ENCODE measurements at places on chromosomes 4 and X.

- no peak for DNase-seq
These were observed 300.0 kb upstream of the PUDP start for GRCh38 chrX:7447801-7448499.

- no peak for DNase-seq
These were observed 14.8 kb downstream of the TBC1D1 start for GRCh38 chr4:37905533-37906169.

GRCh38 chr4:183571350-183571941, 66.6 kb downstream of the ING2 start:
- DNase-seq: no peak

- DNase-seq: peak; percentile 49
These were observed 164.9 kb downstream of the MAML3 start for GRCh38 chr4:139988863-139989765.

DNA sequence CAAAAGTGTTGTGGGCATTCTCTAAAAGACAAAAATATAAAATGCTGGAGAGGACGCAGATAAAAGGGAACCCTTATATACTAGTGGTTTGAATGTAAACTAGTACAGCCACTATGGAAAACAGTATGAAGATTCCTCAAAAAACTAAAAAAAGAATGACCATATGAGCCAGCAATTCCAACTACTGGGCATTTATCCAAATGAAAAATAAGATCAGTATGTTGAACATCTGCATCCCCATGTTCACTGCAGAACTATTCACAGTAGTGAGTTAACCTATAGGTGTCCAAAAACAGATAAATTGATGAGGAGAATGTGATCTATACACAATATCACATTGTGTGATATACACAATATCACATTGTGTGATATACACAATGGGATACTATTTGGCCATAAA, 1615.3 kb downstream of the PCDH18 start:
- DNase-seq: no peak

DNA sequence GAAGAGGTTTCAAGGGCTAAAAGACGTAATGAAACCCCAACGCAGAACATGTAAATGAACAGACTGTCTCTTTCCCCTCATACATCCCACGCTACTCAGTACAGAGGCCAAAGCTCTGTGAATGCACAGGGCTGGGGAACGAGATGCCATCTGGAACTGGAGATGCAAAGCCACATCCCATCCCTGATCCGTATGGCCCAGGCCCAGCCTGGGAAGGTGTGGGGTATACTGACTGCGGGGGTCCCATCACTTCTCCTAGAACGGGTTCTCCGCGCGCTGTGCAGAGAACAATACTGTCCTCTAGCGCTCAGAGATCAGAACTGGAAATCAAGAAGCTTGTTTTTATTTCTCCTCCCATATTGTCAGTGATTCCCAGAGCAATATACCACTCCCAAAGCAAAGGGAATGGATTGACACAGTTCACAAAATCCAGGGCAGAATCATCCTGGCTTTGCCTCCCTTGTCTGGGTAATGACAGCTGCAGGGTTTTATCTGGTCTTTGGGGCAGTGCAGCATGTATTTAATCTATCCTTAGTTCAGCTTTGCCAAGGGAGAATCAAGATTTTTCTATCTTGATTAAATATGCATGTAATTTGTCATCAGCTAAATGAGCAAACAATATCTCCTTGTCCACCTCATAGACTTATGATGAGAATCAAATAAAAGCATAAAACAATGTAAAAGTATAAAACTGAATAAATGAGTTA, 47.3 kb upstream of the TLR3 start:
- no peak for DNase-seq

- no peak for DNase-seq
These were observed 8.3 kb downstream of the HNRNPDL start for GRCh38 chr4:82421796-82422560.

DNA sequence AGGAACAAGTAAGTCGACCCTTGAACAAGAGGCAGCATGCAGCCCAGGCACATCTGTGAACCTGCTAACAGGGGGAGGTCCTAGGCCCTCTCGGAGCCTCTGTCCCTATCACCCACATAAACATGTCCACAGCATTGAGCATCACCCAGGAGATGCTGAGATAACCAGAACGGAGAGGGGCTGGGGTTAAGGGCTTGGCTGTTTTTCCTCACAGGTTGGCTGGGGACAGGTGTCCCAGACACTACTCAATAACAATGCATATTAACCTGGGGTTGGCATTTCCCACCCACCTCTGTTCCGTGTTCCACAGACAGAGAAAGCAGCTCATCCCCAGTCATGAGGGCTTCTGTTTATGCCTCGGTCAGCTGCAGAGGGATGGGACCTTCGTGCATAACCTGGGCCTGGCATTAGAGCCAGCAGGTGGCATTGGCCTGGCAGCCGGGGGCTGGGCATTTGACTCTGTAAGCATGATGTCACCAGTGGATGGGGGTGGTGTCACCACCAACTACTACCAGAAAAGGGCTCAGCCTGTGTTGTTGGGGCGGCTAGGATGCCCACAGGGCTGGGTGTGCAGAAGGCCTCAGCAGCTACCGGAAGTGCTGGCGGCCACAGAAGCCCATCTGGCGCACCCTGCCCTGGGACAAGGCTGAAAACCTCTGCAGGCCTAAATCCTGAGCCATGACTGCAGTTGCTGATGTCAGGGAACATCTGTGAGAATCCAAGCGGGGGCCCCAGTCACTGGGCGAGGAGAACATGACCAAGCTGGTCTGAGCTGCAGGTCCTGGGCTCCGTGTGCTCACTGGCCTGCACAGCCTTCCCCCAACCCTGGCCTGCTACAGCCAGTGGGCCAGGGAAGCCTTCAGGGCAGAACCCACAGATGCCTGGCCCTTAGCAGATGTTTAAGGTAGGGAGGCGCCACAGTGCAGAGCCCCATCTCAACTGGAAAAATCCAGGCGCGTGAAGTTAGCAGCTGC, 351.4 kb downstream of the NR3C2 start:
- no peak for DNase-seq

- no peak for DNase-seq
These were observed 322.7 kb downstream of the PDHA2 start for GRCh38 chr4:96162636-96163035.

GRCh38 chrX:44071847-44072551, 98.8 kb upstream of the NDP start:
- no peak for DNase-seq

GRCh38 chrX:53481816-53482465, 47.8 kb upstream of the HSD17B10 start:
- peak; percentile 31 for DNase-seq

- DNase-seq: no peak
These were observed 558.5 kb downstream of the IL15 start for GRCh38 chr4:142194905-142195304.

GRCh38 chr4:110515676-110516075, 39.7 kb downstream of the ENPEP start:
- DNase-seq: no peak

DNA sequence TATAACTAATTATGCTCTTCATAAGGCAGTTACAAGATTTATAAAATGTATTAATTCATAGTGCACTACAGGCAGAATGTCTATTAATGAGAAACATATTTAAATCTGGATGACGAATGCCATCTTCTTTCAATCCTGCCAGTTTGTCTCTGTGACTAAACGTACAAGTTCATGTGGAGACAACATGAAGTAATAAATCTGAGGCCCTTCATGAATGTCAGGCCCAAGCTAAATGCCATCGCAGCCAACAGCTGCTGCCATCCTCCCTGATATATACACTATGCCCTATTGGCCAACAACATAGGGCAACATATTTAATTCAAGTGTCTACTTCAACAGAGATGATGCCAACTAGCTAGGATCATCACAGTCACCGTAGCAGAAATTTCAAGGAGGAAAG, 43.7 kb downstream of the TSPAN5 start:
- no peak for DNase-seq

- no peak for DNase-seq
These were observed 403.0 kb downstream of the ADGRL3 start for GRCh38 chr4:61603086-61603485.

- no peak for DNase-seq
These were observed 45.0 kb upstream of the UPRT start for GRCh38 chrX:75228854-75229253.

- no peak for DNase-seq
These were observed 182.5 kb upstream of the ARX start for GRCh38 chrX:25198253-25198652.

- DNase-seq: no peak
These were observed 157.1 kb upstream of the DGKK start for GRCh38 chrX:50627696-50628095.

- no peak for DNase-seq
These were observed 154.8 kb upstream of the AGA start for GRCh38 chr4:177596991-177597390.

DNA sequence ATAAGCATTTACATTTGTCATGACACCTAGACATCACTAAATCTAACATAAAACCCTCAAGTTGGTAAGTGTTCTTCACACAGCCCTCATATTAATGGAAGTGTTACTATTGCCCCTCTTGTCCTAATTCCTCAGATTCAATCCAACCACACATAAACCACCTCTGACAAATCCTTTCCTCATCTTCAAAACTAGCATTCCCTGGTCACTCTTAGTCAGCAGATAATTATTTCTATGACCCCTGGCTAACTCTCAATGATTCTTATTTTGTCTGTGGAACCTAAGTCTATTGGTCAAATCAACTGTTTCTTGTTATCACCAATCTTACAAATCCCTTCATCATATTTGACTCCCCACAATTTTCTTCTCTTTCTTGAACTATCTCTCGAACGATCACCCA, 168.6 kb downstream of the PPP3CA start:
- no peak for DNase-seq

- DNase-seq: no peak
These were observed 42.6 kb upstream of the IL13RA2 start for GRCh38 chrX:115060013-115060412.

GRCh38 chr4:144872508-144873225, 225.3 kb downstream of the ANAPC10 start:
- no peak for DNase-seq

GRCh38 chrX:105101378-105101777, 119.1 kb downstream of the TEX13A start:
- DNase-seq: no peak

GRCh38 chr4:151835467-151835866, 74.7 kb upstream of the GATB start:
- no peak for DNase-seq

DNA sequence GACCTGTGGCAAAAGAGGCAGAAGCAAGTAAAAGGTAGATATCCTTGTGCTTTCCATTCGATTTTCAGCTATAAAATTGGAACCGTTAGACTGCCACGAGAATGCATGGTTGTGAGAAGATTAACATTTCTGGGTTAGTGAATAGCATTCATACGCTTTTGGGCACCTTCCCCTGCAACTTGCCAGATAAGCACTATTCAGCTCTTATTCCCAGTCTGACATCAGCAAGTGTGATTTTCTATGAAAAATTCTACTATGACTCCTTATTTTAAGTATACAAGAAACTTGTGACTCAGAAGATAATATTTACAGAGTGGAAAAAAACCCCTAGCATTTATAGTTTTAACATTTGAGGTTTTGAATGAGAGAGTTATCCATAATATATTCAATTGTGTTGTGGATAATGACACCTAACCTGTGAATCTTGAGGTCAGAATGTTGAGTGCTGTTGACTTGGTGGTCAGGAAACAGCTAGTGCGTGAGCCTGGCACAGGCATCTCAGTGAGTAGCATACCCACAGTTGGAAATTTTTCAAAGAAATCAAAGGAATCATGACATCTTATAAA, 3.9 kb downstream of the FGB start:
- no peak for DNase-seq

- no peak for DNase-seq
These were observed 65.4 kb downstream of the ANKRD17 start for GRCh38 chr4:73193155-73193554.

- no peak for DNase-seq
These were observed 181.1 kb upstream of the SMIM31 start for GRCh38 chr4:164572877-164573279.

GRCh38 chr4:92566269-92566668, 262.5 kb downstream of the GRID2 start:
- DNase-seq: no peak

DNA sequence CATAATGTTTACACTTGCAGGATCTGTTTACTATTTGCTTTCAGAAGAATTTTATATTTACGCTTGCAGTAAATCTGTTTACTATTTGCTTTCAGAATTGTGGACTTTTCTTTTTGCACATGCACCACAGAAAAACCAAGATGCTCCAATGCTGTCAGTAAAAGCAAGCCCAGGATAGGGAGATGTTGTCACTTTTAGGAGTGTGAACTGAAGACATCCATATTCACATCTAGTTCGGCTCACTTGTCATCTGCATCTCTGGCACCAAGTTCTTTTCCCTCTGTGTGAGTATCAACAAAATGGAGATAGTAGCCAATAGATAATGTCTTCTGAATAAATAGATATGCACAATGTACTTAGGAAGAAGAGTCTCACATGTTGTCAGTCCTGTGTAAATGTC, 109.3 kb upstream of the MXRA5 start:
- DNase-seq: no peak

DNA sequence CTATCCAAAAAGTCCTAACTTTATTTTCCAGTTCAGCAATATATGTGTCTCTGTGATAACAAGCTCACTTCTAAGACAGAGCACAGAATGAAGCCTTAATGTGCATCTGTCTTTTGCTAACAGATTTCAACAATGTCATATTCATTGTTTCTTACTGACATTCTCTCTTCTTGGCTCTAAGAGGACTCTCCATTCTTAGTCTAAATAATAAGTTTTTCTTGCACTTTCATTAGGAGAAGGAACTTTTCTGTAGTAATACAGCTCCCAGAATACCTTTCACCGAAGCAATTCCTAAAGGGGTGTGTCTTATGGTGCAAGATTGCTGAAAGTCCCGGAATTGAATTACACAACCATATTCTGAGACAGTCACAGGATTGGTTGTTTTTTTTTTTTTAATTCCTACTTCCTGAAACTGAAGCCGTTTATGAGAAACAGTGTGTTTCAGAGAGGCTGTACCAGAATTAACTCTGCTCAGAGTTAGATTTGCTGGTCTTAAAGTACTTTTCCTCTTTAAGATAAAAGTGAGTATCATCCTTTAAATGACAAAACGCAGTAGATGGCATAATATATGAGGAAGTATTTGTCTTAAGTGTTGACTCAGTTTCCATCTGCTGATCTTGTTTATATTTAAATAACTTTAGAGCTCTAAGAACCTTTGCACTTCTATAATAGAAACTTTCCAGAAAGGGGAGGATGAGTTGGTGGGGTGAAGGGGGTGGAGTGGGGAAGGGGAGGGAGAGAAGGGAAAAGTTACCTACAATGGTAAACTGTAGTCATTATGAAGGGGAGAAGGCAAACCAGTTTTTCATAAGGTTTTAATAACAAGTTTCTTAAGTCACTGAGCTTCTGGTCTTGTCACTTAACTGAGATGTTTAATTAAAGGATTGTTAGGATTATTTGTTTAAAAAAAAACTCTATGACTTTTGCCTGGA, at the start of gene ALPK1:
Gene ALPK1, plus strand, starts transcription at position 421 of the 932 bp plus-strand sequence.
- DNase-seq: no peak

- DNase-seq: no peak
These were observed 134.7 kb downstream of the PALLD start for GRCh38 chr4:168631241-168632162.

- DNase-seq: no peak
These were observed 61.8 kb downstream of the ELF2 start for GRCh38 chr4:139115226-139115625.

- DNase-seq: no peak
These were observed 73.0 kb upstream of the NR3C2 start for GRCh38 chr4:148515248-148515647.

Measured in activated T-cell treated with anti-CD3 and anti-CD28 coated beads, Interleukin-2, amount 50 U/mL, for 4 hours (primary cell).